Activated naive CD4-positive, alpha-beta T cell treated with anti-CD3 and anti-CD28 coated beads, Interleukin-2, amount 50 U/mL, for 72 hours (primary cell): ENCODE measurements at places on chromosomes 1 and 21.
A peak's percentile ranks its signal among the peaks of the same experiment; 100 is the strongest.

DNA sequence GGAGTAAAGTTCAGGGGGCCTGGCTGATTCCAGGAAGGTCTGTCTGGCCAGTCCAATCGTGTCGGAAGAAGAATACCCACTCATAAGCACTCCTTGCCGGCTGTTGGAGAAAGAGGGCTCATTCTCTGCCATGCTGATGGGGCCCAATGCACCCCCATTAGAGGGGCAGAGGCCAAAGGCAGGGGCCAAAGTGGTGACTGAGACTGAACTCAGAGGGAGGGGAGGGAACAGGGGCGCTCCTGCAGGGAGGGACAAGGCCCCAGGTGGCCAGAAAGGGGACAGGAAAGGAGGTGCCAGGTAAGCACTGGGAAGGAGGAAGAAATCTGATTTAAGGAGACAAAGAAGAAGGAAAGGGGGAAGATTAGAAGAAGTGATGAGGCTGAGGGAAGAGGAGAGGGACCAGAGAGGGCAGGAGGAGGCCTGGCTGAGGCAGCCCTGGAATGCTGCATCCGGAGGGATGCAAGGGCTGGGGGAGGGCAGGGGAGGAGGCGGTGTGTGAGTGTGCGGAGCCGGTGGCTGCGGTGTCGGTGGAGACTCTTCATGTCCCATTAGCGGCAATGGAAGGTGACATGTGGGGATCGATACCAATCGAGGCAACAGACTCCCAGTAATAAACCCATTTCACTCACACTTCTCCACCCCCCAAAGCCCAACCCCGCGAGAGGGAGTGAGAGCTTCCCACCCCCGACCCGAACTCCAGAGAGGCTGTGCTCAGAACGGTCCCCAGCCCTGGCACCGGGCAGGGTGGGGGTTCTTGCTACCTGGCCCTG lies 12.0 kb upstream of the ETV3L start:
- no peak for DNase-seq

DNA sequence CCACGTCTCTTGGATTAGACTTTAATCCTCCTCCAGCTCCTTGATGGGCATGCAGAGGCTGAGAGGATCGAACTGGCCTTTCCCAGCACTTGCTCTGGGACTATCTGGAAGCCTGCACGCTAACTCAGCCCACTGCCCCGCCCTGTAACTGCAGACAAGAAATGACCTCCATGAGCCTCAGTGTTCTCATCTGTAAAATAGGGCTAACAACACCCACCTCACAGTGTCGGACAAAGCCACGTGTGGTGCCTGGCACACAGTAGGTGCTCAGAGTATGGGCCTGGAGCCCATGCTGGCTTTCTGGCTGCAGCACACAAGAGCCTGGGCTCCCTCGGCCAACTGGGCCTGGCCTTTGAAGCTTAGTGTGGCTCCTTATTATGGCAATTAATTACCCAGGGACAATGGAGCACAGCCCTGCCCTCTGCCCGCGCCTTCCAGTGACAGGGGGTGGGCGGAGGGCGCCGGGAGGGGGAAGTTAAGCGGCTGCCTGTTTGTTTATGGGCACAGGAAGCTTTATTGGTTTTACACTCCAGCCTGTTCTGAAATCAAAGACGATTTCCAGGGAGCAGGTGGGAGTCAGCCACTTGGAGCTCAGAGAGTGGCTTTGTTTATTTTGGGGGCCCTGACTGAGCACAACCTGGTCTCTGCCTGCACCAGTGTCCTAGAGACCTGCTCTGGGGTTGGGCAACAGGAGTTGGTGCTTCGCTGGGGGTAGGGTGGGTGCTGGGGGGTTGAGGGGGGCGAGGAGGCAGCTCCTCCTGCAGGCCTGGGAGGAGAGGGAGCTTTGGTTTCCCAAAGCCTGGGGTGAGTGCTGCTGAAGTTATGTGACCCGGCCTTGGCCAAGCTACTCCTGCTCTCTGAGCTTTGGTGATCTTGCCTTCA lies 31.0 kb downstream of the PAX7 start:
- DNase-seq, result no peak

DNA sequence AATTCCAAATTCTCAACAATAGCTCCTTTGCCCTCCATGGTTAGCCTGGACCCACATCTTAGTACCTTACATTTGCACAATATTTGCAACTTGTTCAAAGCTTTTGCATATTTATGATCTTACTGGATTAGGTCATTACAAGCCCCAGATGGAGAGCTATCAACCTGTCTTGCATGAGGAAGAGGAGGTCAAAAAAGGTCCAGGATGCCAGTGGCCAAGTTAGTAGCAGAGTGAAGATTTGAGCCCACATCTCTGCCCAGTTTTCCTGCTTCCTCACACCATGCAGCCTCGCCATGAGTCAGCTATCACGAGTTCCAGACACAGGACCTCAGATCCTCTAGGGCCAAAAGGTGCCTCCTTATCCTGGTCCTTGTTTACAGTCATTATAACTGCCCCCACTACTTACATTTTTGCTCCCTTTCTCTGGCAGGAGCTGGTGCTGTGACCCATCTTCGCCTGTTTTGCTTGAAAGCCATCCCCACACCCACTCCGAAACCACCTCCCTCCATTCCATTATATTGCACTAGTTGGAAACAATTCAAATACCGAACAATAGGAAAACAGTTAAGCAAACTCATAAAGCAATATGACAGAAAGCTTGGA lies 5.0 kb upstream of the AHCYL1 start:
- no peak for DNase-seq

- DNase-seq, result peak; percentile 73
Measured at GRCh38 chr1:46036894-46037839, 95.3 kb downstream of the PIK3R3 start.

GRCh38 chr1:203075236-203076030 lies 10.4 kb downstream of the MYOG start:
- no peak for DNase-seq

- no peak for DNase-seq
Measured at GRCh38 chr1:84387480-84388163, 10.7 kb upstream of the DNASE2B start.

- DNase-seq, result no peak
Measured at GRCh38 chr1:206782448-206782847, 10.2 kb upstream of the IL10 start.

DNA sequence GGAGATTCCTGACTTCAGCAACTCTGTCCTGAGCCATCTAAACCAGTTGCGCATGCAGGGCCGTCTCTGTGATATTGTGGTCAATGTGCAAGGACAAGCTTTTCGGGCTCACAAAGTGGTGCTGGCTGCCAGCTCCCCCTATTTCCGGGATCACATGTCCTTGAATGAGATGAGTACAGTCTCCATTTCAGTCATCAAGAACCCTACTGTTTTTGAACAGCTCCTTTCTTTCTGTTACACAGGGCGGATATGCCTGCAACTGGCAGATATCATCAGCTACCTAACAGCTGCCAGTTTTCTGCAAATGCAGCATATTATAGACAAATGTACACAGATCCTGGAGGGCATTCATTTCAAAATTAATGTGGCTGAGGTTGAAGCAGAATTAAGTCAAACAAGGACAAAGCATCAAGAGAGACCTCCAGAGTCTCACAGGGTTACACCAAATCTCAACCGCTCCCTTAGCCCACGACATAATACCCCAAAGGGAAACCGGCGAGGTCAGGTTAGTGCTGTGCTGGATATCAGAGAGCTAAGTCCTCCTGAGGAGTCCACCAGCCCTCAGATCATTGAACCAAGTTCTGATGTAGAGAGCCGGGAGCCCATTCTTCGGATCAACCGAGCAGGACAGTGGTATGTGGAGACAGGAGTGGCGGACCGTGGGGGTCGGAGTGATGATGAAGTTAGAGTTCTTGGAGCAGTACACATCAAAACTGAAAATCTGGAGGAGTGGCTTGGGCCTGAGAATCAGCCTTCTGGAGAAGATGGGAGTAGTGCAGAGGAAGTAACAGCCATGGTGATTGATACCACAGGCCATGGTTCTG lies 2.3 kb downstream of the ZBTB37 start:
- DNase-seq, result peak; percentile 65

- no peak for DNase-seq
Measured at GRCh38 chr1:230570724-230571360, 71.4 kb upstream of the COG2 start.

GRCh38 chr1:164640686-164641352 lies 81.8 kb downstream of the PBX1 start:
- DNase-seq, result no peak

- no peak for DNase-seq
Measured at GRCh38 chr1:192707978-192708547, 72.1 kb downstream of the RGS13 start.

DNA sequence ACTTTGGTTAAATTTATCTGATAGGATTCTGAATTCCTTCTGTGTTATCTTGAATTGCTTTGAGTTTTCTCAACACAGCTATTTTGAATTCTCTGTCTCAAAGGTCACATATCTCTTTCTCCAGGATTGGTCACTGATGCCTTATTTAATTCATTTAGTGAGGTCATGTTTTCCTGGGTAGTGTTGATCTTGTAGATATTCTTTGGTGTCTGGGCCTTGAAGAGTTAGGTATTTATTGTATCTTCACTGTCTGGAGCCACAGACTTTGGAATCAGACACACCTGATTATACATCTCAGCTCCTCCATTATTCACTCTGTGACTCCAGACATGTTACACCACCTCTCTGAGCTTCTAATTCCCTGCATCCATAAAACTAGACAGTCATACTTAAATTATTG lies 34.2 kb upstream of the ETS2 start:
- no peak for DNase-seq

GRCh38 chr1:31809698-31810097 lies 6.1 kb downstream of the SPOCD1 start:
- DNase-seq, result no peak

DNA sequence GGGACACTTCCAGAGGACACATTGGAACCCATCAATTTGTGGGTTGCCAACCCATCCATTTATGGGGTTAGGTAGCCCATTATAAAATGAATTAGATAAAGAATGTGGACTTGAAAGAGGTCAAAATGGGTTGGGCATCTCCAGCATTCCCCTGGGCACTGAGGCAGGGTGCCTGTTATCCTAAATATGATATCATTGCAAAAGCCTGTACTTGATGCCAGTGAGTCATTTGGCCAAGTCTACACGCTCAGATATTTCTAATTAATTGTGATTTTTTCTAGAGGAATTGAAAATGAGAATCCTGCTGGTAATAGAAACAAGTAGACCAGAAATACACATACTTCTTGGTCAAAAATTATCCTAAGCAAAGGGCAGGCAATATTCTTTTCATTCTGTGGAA lies 21.9 kb upstream of the NBL1 start:
- DNase-seq, result no peak

DNA sequence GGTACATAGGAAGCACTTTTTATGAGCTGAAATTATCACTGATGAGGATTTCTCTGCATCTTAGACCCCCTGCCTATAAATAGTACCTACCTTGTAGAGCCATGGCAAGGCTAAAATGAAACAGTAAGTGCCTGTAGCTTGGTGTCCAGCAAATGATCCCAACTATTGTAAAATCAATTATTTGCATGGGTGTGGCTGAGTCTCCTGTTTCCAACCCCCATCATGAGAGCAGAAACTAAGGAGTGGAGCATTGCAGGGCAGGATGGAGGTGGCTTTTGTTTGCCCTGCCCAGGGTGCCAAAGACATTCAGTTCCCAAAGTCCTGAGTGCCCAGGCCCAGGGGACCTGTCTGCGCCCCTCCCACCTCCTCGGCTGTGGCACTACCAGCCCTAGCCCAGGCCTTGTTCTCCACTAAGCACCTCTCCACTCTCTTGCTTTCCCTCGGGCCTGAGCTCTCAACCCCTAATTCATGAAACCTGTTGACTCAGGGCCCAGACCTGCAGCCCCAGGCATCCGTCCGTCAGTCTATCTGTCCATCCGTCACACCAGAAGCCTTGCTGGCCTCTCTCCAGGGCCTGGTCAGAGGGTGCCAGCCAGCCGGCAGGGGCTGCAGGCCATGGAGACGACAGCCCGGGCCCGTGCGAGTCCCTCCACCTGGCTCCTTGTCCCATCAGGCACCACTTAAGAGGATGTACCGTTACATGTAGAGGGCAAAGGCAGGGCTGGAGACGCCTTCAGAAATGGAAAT lies 39.6 kb downstream of the PAX7 start:
- DNase-seq, result no peak

DNA sequence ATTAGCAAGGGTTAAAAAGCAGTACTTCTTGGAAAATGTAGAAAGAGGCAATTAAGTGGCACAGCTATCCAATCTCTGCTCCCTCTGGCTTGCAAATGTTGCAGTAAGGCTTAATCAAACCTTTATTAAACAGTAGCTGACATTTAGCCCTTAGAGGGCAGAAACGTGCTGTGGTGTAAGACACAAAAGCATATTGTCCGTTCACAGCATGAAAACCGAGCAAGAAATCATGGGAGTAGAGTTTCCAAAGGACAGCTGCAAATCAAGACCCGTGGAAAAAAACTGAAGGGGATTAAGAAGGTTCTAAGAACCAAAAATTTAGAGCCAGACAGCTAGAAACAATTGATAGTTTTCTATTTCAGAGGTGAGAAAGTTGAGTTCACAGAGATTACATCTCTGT lies 13.1 kb downstream of the ZP4 start:
- DNase-seq, result no peak

- no peak for DNase-seq
Measured at GRCh38 chr1:74468982-74469603, 43.3 kb downstream of the LRRC53 start.

DNA sequence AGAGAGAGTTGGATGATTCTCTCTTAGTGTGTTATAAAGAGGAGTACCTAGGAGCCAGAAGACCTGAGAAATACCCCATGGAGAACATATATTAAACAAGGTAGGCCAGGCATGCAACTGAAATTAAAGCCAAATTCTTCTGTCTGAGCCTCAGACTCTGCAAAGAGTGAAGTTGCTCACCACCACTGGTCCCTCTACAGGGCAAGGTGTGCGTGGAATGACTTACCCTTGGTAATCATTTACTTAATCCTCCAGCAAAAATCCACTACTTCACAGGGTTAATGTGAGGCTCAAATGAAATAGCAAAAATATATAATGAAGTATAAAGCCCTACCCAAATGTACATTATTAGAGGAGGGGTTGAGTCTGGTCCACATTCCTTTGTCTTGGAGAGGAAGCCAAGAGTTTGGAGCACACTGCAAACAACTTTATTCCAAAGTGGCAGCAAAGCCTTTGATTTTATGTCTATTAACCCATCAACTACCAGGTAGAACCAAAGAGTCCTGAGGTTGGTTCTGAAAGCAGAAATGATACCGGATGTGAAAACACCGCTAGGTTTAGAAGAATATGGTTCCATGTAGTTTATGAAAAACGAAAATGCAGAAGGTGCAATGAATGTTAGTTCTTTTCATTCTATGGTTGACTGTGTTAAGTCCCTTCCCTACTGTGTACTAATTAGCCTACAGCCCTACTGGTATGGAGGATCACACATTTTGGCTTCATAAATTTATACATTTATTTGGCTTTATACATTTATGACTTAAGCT lies 8.5 kb downstream of the SSR2 start:
- no peak for DNase-seq

- no peak for DNase-seq
Measured at GRCh38 chr1:172154551-172154950, 265.9 kb upstream of the C1orf105 start.

GRCh38 chr1:97412166-97412565 lies 508.7 kb downstream of the DPYD start:
- DNase-seq, result no peak

- no peak for DNase-seq
Measured at GRCh38 chr1:2127187-2128145, 67.1 kb downstream of the FAAP20 start.
